Endothelial cell (in vitro differentiated cells): ENCODE measurements at places on chromosomes 4 and X.

- DNase-seq = no peak
Observed at GRCh38 chrX:21132686-21133393, 241.4 kb upstream of the CNKSR2 start.

DNA sequence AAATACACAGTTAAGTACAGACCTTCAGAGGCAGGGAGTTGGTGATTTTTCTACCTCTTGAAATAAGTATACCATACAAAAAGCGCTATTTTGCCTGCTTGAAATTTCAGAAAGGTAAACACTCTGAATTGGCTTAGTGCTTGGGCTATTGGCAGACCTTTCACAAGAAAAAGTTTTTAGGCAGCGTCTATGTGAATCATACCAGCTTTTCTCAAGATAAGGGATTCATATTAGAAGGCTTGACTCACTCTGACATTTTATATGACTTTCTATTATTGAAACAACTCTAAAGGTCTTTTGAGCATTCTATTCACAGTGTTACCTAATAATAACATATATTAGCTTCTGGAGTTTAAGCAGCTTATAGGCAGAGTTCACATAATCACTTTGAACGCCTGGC is 286.4 kb upstream of the FAT1 start:
- DNase-seq = no peak

- DNase-seq = no peak
Observed at GRCh38 chr4:986428-986878, 391 bp upstream of the IDUA start.

- DNase-seq = no peak
Observed at GRCh38 chr4:47106561-47106960, 75.2 kb downstream of the GABRB1 start.

DNA sequence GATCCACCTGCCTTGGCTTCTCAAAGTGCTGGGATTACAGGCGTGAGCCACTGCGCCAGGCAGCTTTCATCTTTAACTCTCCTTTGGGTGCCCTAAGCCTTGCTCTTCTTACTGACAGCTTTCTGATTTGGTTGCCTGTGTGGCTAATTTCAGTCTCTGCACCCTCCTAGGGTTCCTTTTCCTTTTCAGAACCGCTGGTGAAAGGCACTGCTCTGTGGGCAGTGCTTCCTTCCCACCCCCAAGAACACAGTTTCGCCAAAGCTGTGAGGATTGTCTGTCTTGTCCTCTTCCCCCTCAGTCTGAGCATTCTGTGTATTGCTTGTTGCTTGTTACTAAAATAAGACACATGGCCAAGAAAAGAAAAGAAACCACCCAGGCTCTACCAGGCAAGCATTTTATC is 101.4 kb upstream of the FRMPD3 start:
- no peak for DNase-seq

GRCh38 chr4:86898562-86898961 is 6.3 kb upstream of the C4orf36 start:
- DNase-seq = no peak
